Amniotic stem cell (primary cell): ENCODE measurements at places on chromosomes 2 and 18.

- DNase-seq: no peak
These were observed 1.6 kb upstream of the SFTPB start for GRCh38 chr2:85669549-85669948.

GRCh38 chr18:8051453-8051852, 484.3 kb downstream of the PTPRM start:
- no peak for DNase-seq

- DNase-seq: no peak
These were observed 266.7 kb downstream of the SH3BP4 start for GRCh38 chr2:235218486-235218907.

DNA sequence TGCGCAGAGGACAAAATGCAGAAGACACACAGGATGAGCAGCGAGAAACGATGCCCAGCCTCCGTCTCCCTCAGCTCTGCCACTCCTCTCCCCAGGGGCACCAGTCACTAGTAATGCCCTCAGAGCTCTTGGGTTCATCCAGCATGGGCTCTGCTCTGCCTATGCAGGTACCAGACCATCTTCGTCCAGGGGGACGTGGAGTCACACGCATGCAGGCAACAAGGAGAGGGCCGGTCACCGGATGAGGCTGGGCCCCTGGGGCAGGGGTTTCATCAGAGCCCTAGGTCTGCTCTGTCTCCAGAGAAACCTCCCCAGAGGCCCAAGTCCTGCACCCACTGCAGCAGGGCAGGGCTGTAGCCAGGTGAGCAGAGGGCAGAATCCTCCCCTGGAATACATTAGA, 23.9 kb downstream of the RAB31 start:
- DNase-seq: no peak

GRCh38 chr2:206230060-206230762, 44.3 kb upstream of the ZDBF2 start:
- DNase-seq: no peak

DNA sequence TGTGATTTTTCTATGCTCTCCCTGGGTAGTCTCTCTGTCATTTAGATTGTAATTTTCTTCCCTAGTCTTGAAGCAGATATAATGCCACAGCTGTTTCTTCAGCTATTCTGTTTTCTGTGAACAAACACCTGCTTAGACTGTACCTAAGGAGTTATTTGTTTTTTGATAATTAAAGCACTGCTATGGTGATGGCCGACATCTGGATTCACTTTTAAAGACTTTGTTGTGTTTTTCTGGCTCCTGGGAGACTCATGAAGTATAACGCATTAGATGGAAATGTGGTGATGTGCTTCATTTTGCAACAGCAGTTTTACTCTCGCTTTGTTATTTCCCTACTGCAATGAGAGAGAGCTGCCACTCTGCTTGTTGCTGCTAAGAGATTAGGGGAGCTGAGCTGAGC, 15.7 kb upstream of the C2orf69 start:
- DNase-seq: no peak

DNA sequence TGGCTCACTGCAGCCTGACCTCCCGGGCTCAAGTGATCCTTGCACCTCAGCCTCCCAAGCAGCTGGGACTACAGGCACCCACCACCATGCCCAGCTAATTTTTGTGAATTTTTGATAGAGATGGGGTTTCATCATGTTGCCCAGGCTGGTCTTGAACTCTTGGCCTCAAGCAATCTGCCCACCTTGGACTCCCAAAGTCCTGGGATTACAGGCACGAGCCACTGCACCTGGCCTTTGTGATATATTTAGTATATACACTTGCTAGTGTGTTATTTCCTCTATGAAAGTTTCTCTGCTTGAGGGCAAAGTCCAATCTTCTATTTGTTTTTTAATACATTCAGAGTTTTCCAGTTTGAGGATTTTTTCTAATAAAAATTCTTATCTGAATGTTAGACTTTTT, 119.3 kb downstream of the GALNT3 start:
- no peak for DNase-seq
